Foreskin keratinocyte (primary cell): ENCODE measurements at places on chromosomes 1 and 21. TPM values are rescaled to one million over a fixed set of nuclear protein-coding genes. Genes with fewer than 3 reads are reported as not detected.

The FCGR3B gene
- total RNA-seq = not detected in 2 replicates

The SLC35D1 gene
- 13.8 and 14.2 TPM in 2 replicates for total RNA-seq

DNA sequence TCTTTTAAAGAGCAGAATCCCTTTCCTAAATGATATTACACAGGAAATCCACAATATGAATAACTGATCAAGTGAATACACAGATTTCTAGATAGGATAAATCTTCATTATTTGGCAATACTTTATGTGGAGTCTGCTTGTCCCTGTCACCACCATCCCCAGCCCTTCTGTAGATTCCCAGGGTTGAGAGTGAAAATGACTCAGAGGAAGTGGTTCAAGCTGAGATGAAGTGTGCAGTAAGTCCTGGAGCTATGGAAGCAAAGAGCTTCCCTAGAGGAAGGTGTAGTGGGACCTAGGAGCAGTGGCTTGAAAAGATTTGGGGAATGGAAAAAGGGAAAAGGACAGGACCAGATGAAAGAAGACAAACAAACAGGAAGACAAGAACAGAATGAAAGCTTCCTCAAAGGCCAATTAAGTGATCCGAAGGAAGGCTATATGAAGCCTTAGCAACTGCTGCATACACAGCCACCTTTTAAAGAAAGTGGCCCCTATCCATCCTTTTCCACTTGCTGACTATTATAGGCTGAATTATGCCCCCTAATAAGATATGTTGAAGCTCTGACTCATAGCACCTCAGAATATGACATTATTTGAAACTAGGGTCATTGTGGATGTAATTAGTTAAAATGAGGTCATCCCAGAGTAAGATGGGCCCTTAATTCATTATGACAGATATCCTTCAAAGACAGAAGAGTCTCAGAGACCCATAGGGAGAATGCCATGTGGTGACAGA, 96.5 kb upstream of the CAMK1G start:
- peak; percentile 73 for DNase-seq

GRCh38 chr1:54798769-54799641, 2.1 kb downstream of the TTC22 start:
- peak; percentile 73 for DNase-seq

GRCh38 chr1:79807816-79808215, 801.3 kb upstream of the ADGRL4 start:
- DNase-seq = no peak

DNA sequence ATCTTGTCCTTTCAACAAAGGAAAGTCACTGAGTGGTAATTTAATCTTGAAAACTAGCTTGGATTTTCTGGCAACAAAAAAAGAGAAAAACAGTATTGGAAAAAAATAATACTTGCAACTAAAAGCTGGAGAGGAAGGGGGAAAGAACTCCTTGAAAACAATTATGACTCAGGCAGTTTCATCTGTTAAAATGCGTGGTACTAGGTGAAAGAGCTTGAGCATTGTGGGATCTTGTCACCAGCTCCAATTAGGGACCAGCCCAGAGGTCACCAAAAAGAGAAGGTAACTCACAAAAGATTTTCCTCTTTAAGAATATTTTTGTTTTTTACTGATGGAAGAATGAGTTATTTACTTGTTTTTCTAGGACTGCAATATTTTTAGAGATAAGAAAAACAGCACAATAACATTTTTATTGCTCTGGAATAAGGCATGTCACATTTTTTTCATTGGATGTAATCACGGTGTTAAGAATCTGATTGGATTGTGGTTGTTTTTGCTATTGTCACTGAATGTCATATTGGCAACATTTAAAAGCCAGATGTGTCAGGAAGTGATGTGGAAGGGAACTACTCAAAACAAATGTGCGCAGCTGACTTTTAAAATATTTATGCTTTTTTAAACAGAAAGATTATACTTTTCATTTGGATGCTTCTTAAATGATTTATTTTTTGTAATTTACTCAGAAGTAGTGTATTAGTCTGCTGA, 78.5 kb upstream of the ADAMTS5 start:
- no peak for DNase-seq

GRCh38 chr1:3181956-3182355, 113.0 kb downstream of the PRDM16 start:
- DNase-seq = no peak

GRCh38 chr1:230861489-230861888, 6.8 kb downstream of the C1orf198 start:
- no peak for DNase-seq

The MANEAL gene
- total RNA-seq = 0.39 and 0.41 TPM in 2 replicates

- DNase-seq = no peak
These were observed 57.1 kb upstream of the DR1 start for GRCh38 chr1:93288558-93288957.

GRCh38 chr21:42187976-42188653, 30.8 kb upstream of the ABCG1 start:
- no peak for DNase-seq

The SELP gene
- total RNA-seq = not detected in 2 replicates

GRCh38 chr21:31098576-31099005, 60.3 kb upstream of the KRTAP19-8 start:
- DNase-seq = peak; percentile 20

The MATN1 gene
- total RNA-seq = 0.07 and 0.14 TPM in 2 replicates

The CNR2 gene
- not detected in 2 replicates for total RNA-seq
